SHP77 (cell line): ENCODE measurements at places on chromosomes 3 and 15.

GRCh38 chr15:65885668-65886218, 16.5 kb downstream of the RAB11A start:
- DNase-seq, result no peak

DNA sequence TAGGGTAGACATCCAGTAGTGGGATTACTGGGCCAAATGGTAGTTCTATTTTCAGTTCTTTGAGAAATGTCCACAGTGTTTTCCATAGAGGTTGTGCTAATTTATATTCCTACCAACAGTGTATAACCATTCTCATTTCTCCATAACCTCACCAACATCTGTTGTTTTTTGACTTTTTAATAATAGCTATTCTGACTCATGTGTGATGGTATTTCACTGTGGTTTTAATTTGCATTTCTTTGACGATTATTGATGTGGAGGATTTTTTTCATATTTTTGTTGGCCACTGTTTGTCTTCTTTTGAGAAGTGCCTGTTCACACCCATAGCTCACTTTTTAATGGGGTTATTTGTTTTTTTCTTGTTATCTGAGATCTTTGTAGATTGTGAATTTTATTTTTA, 125.2 kb downstream of the CFAP20DC start:
- DNase-seq, result no peak

- DNase-seq, result no peak
These were observed 348.6 kb downstream of the ZBBX start for GRCh38 chr3:167031364-167032049.

GRCh38 chr15:70410371-70410985, 312.8 kb upstream of the TLE3 start:
- DNase-seq, result no peak

GRCh38 chr15:42149493-42150218, 6.8 kb downstream of the PLA2G4F start:
- no peak for DNase-seq

DNA sequence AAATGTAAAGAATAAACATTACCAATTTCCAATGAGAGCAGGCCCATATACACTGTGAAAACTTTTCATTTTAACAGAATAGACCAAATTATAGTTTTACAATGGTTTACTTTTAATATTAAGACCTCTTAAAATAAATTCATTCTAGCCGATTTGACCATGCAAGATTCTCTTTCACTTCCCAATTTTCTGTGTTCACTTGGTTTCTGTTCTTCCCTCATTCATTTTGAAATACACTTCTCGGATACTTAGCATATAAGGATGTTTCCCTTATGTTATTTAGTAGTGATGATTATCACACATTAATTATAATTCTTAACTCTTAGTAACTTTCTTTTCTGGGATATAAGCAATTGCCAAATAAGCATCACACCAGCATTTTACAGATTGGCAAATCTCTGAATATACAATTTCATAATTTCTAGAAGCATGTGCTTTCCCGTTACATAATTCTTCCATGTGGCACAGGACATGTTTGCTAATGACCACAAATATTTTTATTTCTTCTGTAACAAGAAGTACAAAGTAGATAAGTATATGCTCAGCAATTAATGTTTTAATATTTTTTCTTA, 13.9 kb downstream of the OR5H15 start:
- DNase-seq, result no peak

DNA sequence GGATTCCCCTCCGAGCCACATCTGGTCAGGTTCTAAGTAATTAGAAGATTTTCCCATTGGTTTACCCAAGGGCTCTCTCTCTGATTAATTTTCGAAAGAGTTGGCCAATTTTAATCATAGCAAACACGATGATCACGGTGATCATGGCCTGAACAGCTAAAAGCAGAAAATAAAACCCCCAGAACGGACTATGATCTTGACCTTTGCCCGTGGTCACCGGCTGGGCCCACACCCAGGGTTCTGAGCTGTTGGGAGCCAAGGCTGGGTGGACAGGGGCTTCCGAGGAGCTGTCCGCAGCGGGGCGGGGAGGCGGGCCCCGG, 2.6 kb downstream of the GP5 start:
- no peak for DNase-seq
